ENCODE measurements at places on chromosomes 16 and 17. TPM values are rescaled to one million over a fixed set of nuclear protein-coding genes. Genes with fewer than 3 reads are reported as not detected.

DNA sequence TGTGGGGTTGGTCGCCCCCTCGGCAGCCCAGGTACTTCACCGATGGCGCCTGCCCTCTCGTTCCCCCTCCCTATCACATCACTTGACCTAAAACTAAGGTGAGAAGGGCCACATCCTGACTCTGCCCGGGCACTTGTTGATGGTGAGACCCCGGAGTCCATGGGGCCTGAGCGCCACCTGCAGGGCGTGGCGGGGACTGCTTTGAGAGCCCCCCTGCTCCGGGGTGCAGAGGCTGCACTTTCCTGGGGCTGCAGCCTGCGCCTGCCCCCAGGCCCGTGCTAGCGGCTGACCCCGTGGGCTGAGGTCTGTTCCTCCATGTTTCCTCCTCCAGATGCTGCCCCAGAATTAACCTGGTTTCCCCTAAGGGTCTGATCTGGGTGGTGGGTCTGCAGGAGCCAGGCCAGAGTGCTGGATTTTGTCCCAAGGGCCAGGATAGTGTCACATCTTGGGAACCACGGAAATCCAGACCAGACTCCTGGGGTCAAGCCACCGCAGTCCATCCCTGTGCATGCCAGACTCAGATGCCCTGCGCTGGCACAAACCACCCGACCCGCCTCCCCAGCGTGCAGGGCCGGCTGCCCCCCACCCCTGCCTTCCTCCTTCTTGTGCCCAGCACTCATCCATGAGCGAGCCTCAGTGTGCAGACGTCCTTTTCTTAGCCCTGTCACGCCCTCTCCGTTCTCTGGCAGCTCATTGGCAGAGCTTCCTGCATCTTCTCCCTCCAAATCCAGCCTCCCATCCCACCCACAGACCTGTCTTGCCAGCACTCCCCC lies 2.7 kb downstream of the NDUFAF8 start:
- DNase-seq = peak; percentile 72

OR1A1 gene
- total RNA-seq = not detected

ZNF597 gene
- total RNA-seq = 2.7 TPM

DNA sequence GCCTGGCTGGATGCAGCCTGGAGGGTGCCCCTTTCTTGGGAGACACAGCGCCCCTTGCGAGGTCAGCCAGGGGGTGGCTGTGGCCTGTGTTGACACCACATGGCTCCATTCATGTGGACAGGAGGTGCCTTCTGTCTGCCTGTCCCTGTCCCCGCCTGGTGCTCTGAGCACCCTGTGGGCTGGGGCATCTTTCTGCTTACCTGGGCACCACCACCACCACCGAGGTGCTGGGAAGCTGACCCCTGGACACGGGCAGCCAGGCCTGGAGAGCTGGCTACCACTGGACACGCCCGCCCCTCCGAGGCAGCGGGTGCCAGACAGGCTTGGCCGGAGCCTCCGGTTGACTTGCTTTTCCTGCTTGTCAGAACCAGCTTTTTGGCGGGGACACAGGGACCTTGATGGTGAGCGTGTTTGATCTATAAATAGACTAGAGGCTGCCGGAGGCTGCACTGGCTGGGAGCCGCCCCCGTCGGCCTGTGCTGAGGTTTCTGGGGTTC lies 121.3 kb upstream of the GSE1 start:
- DNase-seq = peak; percentile 13

DNA sequence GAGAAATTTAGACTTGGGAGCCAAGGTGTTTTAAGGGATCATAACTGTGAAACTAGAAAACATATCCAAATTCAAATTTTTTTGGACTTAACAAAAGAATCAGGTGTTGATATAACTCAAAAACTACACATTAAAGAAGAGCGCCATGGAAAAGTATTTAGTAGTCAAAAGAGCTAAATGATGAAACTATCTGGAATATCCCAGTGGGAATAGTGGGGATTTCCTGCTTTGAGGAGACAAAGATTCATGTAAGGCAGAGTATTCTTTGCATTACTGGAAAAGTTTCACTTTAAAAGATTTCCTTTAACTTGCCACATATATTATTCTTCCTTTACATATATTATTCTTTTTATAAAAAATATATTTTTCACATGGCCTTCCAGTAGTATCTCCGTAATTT lies 40.3 kb upstream of the VPS4A start:
- no peak for DNase-seq

EVPLL gene
- 0.14 TPM for total RNA-seq

DNA sequence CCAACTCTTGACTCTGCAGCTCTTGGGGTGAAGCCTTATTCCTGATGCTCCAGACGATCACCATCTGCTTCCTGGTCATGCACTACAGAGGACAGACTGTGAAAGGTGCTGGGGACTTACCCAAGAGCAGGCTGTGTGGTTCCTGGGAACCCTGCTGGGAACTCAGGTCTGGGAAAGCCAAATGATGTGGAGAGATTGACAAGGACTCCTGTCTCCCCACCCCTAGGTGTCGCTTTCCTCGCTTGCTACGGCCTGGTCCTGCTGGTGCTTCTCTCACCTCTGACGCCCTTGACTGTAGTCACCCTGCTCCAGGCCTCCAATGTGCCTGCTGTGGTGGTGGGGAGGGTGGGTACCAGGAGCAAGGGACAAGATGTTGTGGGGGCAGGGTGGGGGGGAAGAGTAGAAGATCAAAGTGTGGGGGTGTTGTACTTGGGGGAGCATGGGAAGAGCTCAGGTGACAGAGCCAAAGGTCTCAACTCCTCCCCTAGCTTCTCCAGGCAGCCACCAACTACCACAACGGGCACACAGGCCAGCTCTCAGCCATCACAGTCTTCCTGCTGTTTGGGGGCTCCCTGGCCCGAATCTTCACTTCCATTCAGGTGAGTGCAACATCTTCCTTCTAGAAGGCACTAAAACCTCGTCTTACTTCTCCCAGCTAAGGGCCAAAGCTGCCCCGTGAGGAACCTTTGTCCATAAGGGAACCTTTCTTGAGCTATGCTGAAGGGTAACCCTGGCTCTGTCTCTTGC lies 3.0 kb downstream of the SOX15 start:
- DNase-seq = no peak

GRCh38 chr16:57427824-57428223 lies 19.4 kb downstream of the CIAPIN1 start:
- no peak for DNase-seq
